ENCODE measurements at places on chromosomes 6 and 20.

DNA sequence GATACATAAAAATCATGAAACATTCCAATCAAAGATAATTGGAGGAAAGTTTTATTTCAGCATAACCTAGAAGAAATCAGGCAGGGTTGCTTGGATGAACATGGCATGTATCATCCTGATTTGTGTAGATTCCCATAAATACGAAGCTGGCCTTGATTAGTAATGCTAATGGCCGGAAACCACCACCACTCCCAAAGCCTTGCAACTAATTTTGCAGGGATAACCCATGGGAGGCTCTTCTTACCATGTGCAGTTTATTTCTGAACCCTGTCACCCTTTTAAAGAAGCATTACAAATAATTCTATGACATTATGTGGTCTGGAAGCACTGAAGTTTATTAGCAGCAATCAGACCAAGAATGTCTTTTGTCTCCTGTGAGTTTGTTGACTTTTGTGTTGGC, 80.8 kb downstream of the AIG1 start:
- DNase-seq, result no peak

DNA sequence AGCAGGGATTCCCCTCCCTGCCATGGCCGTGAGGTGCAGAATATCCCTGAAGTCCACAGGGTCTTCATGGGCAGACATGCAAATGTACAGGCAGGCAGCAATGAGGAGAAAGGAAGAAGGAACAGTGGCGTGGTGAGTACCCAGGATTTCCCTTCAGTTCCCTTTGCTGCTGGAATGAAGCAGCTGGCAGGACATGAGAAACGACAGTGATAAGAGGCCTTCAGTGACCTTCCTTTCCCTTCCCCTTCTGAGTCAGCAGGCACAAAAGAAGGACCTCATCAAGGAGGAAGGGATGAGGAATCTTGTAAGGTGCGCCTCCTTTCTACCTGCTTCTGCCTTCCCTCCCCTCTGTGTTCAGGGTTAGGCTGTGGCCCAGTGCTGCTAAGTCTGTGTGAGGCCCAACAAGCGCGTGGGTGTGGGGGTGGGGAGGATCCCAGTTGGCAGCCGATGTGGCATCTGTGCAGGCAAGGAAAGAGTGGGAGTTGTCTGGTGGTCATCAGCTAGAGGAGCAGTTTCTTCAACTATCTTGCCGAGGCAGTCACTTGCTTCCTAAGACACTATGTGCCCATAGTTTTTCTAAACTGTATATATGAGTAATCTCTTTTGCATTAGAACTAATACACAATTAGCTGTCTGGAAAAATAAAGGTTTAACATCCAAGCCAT, 29.5 kb upstream of the FBXO9 start:
- no peak for DNase-seq

- DNase-seq, result no peak
Observed at GRCh38 chr6:38316099-38316868, 323.4 kb downstream of the BTBD9 start.

- DNase-seq, result no peak
Observed at GRCh38 chr6:1027795-1028569, 283.9 kb upstream of the FOXQ1 start.

- no peak for DNase-seq
Observed at GRCh38 chr6:54801669-54802068, 44.9 kb upstream of the FAM83B start.

GRCh38 chr6:84575264-84575663, 189.1 kb downstream of the TBX18 start:
- DNase-seq, result no peak

GRCh38 chr20:37914672-37915433, 11.9 kb downstream of the VSTM2L start:
- no peak for DNase-seq

DNA sequence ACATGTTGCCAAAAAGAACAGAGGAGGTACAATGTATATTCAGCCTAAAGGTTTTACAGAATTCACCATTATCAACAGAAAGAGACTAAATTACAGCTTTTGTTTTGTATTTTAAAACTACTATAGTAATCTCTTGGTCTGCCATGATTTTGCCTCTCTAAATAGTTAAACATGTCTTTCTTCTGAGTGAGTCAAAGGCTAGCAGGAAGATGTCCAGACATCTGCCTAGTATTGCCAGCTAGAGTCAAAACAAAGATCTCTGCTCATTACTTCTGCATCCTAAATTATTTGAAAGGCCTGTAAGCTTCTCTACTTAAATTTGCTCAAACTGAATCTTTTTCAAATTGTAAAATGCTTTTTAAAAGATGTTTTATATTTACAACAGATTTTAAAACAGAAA, 8.8 kb downstream of the ASF1A start:
- no peak for DNase-seq
